ENCODE measurements at places on chromosomes 6 and 20.
A peak's percentile ranks its signal among the peaks of the same experiment; 100 is the strongest.

- no peak for DNase-seq
These were observed 608.1 kb downstream of the HACE1 start for GRCh38 chr6:104251651-104252050.

GRCh38 chr6:127206531-127207095, 60.1 kb upstream of the RNF146 start:
- no peak for DNase-seq

GRCh38 chr6:142850679-142851423, 94.1 kb downstream of the HIVEP2 start:
- DNase-seq = peak; percentile 56

- no peak for DNase-seq
These were observed 113.9 kb upstream of the TMEM170B start for GRCh38 chr6:11423667-11424066.

GRCh38 chr6:33874136-33874760, 70.4 kb upstream of the MLN start:
- DNase-seq = no peak

GRCh38 chr6:11224252-11224965, 8.1 kb downstream of the NEDD9 start:
- peak; percentile 61 for DNase-seq

DNA sequence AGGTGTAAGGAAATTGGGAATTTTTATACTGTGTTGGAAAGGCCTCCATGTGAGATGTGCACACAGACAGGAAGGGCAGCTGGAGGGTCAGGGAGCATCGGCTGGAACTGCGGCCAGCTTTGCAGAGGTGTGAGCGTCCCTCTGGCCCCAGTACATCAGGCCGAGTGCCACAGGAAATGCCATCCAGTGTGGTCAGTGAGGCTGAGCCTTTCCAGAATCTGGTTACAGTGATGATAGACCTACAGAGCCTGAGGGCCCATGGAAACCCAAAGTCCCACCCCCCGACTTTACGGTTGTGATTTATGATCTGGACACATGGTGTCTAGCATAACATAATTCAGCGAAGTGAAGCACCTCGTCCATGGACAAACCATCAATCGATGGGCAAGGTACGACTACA, 137.3 kb upstream of the PDE10A start:
- no peak for DNase-seq

DNA sequence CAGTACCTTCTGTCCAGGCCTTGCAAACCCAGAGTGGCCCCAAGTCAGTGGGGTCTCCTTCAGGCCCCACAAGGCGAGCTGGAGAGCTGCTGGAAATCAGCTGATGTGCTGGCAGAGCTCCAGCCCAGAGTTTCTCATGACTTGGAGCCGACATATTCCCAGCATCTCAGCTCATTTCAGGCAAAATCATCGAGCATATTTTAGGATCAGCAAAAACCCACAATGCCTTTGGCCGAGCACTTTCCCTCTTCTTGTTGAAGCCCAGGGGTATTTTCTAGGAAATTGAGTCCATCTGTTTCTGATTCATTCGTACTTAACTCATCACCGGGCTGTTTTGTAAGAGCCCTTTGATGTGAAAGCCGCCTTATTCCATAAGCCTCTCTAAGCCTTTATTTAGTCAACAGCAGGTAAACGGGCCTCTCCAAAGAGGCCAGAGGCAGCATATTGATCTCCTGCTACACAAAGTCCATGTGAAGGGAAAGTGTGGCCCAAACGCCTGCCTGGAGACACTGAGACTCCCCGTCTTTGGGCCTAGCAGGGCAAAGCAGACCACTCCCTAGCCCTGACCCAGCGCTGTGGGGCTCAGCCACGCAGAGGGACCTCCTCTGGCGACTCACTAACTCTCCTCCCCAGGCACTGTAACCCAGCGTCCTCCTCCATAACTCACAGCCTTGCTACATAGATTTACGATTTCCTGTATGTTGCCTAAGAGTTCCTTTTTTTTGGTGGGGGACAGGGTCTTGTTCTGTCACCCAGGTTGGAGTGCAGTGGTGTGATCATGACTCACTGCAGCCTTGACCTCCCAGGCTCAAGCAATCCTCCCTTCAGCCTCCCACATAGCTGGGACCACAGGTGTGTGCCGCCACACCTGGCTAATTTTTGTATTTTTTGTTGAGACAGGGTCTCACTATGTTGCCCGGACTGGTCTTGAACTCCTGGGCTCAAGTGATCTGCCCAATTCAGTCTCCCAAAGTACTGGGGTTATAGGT, 12.1 kb upstream of the C20orf203 start:
- DNase-seq = no peak

- no peak for DNase-seq
These were observed 383.8 kb upstream of the MAP3K7 start for GRCh38 chr6:90970672-90971071.

DNA sequence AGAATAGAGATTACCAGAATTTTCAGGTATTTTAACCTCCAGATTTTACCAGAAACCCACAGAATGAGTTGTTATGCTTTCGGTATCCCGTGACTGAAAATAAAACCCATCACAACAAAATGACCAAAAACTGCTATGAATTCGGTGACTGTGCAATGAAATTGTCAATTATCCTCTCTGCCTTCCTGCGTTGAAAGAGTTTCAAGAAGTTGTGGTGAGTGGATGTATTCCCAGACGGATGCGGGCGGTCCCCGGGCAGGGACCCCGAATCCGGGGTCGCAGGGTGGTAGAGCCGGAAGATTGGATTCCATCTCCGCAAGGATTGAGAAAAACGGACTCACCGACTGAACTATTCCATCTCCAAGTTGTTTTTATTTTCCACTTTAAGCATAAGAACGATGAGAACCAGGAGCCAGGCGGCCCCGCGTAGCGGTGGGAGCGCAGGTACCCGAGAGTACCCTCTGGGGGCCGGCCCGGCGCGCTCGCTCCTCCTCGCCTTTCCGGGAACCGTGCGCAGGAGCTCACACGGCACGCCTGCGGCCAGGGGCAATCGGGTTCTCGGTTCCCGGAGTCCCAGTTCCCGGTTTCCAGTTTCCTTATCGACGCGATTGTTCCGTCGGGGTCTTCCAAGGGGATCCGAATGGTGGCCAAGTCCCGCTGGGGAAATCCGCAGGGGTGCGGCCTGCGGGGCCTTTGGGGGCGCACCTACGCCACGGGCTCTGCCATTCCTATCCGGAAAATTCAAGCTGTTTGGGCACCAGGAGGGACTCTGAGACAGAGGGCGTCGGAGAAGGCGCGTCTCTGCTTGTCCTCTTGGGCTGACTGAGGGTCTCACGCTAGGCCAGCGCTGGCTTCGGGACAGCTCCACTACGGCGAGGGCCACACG, 104.9 kb upstream of the PRDM1 start:
- peak; percentile 64 for DNase-seq

DNA sequence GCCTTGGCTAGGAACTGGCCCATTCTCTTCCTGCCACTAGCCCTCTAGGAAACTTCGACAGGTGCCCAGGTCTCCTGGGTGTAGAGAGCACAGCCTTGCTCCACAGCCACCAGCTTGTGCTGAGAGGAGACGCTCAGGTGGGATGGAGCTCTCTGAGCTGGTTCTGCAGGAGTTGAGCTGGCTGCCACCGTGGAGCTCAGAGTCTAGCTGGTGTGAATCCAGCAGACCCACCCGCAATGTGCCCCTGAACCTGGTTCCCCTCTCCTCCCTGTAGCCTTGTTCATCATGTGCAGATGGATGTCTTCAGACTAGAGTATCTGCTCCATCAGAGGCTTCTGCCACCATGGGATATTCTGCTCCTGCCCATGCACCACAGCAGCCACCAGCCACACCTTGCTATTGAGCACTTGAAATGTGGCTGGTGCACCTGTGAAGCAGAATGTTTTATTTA, 222.5 kb downstream of the SYNDIG1 start:
- DNase-seq = peak; percentile 4

GRCh38 chr6:147614501-147614900, 106.0 kb downstream of the SAMD5 start:
- no peak for DNase-seq

DNA sequence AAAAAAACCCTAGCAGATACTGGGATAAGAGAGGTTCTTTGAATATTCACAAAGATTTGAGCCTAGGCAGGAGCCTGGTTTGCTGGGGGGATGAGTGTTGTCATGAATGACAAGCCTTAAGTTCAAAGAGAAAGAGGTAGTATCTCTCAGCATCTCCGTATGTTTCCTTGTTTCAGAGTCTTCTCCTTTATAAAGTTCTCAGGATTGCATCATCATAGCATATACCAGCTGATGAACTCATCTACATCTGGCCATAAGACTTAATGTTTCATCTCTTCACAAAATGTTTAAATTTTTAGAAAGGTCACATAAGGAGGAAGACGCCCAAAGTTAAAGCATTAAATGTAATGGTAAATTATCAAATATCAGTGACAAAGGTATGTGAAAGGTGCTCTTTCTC, 17.1 kb downstream of the DEFB114 start:
- no peak for DNase-seq

DNA sequence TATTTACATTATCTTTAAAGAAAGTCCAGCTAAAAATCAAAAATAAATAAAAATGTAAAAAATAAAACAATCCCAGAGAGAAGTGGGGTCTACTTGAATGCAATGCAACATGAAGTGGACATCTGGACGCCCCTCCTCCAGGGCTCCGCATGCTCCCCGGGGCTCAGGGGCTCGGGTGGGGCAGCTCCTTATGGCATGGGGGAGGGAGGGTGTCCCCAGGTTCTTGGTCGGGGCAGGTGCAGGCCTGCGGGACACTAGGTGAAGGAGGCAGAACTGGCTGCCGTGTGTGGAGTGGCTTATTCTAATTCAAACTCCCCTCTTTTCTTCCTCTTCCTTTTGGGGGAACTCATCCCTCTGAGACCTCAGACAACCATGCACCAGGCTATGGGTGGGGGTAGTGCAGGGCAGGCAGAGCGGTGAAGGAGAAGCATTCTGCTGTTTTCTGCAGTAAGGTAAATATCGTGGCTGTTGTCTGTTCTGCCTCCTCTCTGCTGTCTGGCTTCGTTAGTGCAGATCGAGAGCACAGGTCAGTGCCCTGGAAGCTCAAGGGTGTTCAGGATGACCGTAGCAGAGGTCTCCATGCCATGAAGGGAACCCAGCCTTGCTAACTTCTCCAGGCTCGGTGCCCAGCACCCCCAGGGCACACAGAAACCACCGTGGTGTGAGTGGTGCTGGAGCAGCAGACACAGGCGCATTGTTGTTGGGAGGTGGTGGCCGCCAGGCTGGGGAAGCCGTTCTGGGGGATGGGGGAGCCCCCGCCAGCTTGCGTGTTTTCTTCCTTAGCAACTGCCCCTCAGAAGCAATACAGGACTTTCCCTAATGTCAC, 82.6 kb downstream of the TTLL2 start:
- DNase-seq = no peak
